ENCODE measurements at places on chromosomes 2 and 18.

DNA sequence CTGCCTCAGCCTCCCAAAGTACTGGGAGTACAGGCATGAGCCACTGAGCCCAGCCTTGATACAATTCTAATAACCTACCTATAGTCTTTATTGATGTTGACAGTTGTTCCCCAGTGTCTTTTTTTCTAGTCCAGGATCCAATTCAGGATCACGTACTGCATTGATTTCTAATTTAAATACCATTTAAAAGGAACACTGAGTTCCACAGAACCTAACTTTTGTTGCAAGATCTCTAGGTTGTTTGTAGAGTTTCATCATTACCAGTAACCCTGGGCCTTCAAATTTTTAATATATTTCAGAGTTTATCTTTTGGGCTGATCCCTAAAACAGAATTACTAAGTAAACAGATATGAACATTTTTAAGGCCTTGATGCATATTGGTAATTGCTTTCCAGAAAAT is 21.1 kb upstream of the TMBIM1 start:
- no peak for DNase-seq

GRCh38 chr2:24509840-24510239 is 18.8 kb downstream of the NCOA1 start:
- DNase-seq, result no peak

DNA sequence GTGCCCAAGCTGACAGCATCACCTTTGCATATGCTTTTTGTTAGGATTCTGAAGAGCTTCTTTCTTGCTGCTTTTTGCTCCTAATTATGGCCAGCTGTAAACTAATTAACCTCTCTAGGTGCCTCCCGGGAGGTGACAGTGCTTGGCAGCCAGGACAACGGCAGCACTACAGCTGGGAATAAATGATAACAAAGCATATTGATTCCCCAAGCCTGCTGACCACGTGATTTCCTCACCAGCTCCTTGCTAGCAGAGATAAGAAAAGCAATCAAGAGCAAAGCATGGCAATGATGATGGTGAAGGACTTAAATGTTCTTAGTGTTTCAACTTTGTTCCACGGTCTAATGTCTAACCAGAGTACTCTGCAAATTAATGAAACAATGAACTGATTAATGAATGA is 1074.4 kb upstream of the GYPC start:
- DNase-seq, result no peak

DNA sequence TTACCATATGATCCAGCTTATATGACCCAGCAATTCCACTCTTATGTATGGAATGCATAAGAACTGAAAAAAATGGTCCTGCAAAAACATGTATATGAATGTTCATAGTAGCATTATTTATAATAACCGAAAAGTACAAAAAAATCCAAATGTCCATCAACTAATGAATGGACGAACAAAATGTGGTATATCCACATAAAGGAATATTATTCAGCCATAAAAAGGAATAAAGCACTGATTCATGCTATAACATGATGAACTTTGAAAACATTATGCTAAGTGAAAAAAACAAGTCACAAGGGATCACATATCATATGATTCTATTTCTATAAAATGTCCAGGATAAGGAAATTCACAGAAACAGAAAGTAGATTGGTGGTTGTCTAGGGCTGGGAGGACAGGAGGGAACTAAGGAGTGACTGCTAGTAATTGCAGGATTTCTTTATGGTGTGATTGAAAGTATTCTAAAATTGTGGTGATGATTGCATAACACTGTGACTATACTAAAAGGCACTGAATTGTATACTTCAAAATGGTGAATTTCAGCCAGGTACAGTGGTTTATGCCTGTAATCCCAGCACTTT is 10.0 kb upstream of the DIS3L2 start:
- no peak for DNase-seq

GRCh38 chr2:209772290-209772685 is 656 bp downstream of the UNC80 start:
- DNase-seq, result peak; percentile 51

DNA sequence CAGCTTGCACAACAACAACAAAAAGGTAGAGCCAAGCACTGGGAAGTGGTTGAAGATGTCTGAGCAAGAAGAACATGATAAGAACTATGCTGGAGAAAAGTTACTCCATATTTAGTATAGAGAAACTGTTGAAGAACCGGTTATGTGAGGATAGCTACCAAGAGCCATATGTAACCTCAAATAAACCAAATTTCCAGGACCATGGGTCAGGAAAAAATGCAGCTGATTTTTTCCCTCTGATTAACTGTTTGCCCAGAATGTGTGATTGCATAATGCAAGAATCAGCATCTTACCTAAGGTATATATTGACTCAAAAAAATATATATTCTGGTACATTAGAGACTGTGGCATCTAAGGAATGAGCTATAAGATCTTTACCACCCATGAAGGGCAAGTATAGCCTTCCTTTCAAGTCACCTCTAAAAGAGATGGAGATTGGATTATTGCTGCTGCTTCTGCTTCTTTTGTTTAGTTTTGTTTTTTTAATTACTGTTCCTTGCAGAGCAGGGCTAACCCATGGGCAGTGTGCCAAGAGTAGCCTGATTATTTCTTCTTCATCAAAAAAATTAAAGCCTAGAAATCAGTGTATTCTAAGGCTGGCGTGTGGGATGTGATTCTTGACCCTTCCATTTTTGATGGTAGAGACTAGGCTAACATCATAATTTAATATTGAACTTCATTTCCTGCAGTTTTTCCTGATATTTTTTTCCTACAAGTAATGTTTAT is 76.9 kb upstream of the MAP3K20 start:
- no peak for DNase-seq
